Pulmonary artery endothelial cell (primary cell): ENCODE measurements at places on chromosomes 2 and 18.

- no peak for DNase-seq
Measured at GRCh38 chr2:1572638-1573037, 159.4 kb downstream of the TPO start.

- no peak for DNase-seq
Measured at GRCh38 chr18:49446481-49446880, 14.0 kb downstream of the DYM start.

GRCh38 chr2:85302121-85302520 is 25.7 kb downstream of the TGOLN2 start:
- no peak for DNase-seq

DNA sequence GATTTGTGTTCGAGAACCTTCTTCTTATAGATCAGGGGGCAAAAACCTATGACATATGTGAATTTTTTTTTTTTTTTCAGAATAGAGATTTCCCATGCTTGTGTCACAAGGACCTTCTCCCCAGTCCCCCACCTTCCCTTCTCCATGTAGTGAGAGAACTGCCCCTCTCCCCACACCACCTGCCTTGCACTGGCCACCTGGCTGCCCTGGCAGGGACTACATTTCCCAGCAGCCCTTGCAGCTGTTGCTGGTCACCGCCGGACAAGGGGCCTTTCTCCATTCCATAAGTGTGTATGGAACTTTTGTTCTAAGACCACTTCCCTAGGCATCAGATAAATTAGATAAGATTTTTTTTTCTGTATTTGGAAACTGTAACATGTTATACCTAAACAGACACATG is 22.2 kb downstream of the MBP start:
- DNase-seq = no peak

DNA sequence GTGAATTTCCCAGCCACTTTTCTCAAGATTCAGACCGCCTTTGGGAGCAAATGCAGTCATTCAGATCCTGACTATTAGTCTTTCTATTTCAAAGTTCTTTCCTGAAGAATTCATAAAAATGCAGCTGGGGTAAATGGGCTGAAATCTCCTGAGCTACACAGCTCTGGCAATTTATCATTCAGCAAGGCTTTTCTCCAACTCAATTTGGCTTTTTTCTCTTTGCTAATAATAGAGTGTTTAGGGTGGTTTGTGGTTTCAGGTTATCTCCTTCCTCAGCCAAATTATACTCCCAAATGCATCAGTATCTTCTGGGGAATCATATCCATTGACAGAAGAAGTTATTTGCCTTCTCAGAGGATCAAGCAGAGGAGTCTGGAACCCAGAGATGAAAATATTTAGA is 282.4 kb upstream of the SLC14A2 start:
- DNase-seq = no peak

DNA sequence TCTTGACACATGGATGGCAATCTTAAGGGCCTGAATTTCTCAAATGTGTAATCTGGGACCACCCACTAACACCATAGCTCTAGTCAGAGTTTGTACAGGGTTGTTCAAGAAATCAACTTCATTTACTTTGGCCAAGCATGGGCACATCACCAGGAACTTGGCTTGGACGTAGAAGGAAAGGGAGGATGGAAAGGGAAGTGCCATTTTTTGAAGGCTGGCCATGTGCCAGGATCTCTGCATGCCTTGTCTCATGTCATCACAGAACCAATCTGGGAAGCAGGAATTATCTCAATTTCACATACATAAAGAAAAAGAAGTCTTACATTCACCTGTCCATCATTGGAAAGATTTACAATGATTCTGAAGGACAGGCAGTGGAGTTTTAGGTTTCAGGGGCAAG is 128.1 kb downstream of the ANTXR1 start:
- DNase-seq = no peak

GRCh38 chr2:86807468-86808275 is 17.0 kb upstream of the CD8A start:
- no peak for DNase-seq

DNA sequence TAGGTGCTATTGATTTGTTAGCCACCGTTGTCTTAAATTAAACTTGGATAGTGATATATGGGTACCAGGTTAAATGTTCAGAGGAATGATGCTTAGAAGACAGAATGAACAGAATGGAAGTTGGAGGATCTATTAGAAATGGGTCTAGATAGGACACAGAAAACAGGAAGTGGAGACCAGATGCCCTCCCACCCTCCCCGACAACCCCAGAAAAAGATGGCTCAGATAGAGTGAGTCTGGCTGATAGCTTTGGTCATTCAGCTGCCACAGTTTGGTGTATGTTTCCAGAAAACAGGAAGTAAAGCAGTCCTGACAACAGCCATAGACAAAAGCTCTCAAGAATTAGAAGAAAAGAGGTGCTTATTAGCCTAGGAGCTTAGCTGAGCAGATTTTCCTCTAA is 71.5 kb upstream of the DSG1 start:
- DNase-seq = no peak
